ENCODE measurements at places on chromosomes 5 and 9.

DNA sequence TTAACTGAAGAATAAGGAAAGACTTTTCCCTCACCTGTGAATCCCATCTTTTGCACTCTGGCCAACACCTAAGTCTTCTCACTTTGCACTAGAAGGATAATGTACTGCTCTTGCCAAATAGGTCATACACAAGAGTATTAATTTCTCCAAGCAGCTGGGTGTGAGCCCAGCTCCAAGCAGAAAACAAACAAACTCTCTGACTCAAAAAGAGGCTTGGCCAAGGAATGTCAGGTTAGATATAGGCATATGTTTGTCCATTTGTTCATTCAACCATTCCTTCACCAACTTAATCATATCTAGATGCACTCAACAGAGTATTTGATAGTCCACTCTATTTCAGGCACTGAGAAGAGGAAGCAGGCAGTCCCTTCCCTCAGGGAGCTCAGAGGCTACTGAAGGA lies 84.4 kb downstream of the HTR4 start:
- no peak for DNase-seq

GRCh38 chr9:124125651-124125977 lies 114.0 kb downstream of the LHX2 start:
- DNase-seq = no peak

DNA sequence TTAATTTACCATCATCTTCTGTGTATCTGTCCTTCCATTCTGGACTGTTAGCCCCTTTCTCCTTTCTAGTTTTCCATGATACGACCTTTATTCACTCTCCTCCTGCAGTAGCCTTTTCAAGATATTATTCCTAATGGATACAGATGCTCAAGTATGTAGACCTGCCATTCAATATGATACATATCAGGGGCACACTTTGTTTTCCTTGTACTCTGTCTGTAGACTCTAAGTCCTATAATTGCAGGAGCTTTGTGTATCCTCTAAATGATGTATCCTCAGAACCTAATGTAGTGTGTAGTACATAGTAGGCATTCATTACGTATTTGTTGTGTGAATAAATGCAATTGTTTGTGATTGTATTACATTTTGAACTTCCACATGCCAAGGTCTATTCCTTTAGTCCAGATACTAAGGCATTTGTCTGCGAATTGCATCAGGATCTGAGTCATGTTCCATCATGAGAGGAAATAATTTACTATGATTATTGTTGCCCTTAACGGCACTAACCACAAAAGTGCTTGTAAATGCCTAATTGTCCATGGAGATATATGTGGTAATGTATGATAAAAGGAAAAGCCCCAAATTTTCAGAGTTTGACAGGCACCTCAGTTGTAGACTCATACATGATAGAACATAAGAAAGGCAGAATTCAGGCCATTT lies 57.1 kb upstream of the IZUMO3 start:
- no peak for DNase-seq

- DNase-seq = no peak
Measured at GRCh38 chr5:97101189-97101910, 41.1 kb downstream of the LIX1 start.

- DNase-seq = no peak
Measured at GRCh38 chr5:16417398-16418074, 48.1 kb downstream of the ZNF622 start.

DNA sequence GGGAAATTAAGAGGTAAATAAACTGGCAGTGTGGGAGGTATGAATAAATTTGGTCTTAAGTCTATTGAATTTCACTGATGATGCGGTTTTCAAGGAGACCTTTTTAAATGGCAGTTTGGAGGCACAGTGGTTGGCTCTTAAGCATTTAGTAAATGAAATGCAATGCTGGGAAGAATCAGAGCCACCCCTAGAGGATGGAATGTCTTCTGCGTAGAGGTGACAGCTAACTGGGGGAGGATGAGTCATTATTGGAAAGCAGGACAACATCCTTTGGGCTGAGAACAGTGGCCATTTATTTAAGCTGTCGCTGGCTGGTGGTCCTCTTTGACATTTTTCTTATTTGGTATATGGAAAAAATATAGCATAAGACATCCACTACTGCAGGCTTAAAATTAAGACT lies 163.2 kb downstream of the SH3GL2 start:
- no peak for DNase-seq

- no peak for DNase-seq
Measured at GRCh38 chr5:147733075-147733474, 49.5 kb downstream of the JAKMIP2 start.

DNA sequence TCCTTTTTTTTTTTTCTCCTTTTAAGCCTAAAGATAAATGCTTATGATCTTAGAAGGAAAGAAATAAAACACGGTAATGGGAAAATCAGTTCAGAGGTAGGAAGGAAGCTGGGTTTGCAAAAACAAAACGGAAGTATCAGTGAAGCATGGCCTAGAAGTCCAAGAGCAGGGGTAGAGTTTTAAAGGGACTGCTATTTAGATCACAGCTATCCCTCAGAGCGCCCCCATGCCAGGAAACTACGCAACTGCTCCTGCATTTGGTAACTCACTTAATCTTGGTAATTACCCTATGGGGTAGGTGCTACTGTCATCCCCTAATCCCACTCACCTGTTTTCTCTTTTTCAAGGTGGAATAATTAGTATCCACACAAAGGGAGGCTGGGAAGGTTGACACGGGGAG lies 16.0 kb downstream of the TLE1 start:
- no peak for DNase-seq

GRCh38 chr9:76610011-76610352 lies 151.0 kb downstream of the GCNT1 start:
- DNase-seq = no peak

- no peak for DNase-seq
Measured at GRCh38 chr5:72786676-72787075, 29.8 kb upstream of the TNPO1 start.

All from kidney glomerular epithelial cell (primary cell).